Tongue (tissue), 3 donors: ENCODE measurements at places on chromosomes 5 and 9. TPM values are rescaled to one million over a fixed set of nuclear protein-coding genes. Genes with fewer than 3 reads are reported as not detected.
A peak's percentile ranks its signal among the peaks of the same experiment; 100 is the strongest.

CCDC180 gene
- total RNA-seq, result 7.8 TPM

GABRA1 gene
- not detected for total RNA-seq

- DNase-seq, result no peak
These were observed 297.8 kb downstream of the NPR3 start for GRCh38 chr5:33008751-33009418.

- peak; percentile 65 for DNase-seq
These were observed 174.1 kb downstream of the KDM4C start for GRCh38 chr9:6931913-6932312.

- DNase-seq, result peak; percentile 30
These were observed 947 bp upstream of the MARCHF3 start for GRCh38 chr5:127031147-127031862.

PDE6A gene
- 0.31 TPM for total RNA-seq
